ENCODE measurements at places on chromosomes 4 and X.

DNA sequence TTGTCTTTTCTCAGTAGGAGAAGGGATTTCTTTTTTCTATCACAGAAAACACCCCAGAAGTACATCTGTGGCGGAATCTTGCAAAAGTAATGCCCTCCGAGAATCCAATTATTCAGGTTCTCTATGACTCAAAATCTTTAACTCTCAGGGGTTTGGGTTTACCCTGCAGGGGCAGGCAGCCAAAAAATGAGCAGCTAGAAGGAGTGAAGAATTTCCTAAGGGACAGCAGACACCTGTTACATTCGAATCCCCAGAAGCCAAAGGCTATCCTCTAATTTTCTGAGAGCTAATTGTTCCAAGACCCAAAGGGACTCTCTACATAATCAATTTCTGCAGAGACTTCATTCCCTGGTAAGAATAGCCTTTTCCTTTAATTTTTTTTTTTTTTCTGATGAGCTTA, 27.5 kb upstream of the CBR4 start:
- DNase-seq = no peak

GRCh38 chrX:12269484-12269883, 131.2 kb downstream of the FRMPD4 start:
- no peak for DNase-seq

DNA sequence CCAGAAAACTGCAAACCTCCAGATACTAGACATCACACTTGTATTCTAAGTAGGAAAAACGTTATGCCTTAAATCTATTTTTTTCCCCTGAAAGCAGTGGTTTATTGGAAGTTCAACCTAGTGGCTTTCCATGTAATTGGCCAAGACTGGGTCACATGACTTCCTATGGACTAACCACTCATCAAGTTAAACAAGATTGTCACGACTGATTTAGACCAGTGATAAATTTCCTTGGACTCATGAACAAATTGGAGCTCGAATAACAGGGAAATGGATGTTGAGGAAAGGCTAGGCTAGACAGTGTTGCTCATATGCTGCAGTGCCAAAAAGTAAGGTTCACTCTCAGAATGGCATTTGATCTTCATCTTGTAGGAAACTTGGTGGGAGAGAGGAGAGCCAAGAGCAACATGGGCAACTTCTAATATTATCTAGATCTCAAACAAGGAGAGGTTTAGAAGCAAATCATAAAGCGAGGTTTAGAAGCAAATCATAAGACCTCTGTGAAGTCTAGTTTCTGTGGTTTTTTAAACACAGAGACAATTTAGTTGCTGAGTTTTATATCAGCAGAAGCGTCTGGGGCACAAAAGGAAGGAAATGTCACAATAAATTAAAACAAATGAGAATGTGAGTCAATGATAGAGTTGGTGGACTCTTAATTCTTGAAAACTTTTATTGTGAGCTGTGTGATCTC, 165.6 kb upstream of the BOD1L1 start:
- no peak for DNase-seq

GRCh38 chr4:142961866-142962265, 115.8 kb upstream of the INPP4B start:
- DNase-seq = no peak

DNA sequence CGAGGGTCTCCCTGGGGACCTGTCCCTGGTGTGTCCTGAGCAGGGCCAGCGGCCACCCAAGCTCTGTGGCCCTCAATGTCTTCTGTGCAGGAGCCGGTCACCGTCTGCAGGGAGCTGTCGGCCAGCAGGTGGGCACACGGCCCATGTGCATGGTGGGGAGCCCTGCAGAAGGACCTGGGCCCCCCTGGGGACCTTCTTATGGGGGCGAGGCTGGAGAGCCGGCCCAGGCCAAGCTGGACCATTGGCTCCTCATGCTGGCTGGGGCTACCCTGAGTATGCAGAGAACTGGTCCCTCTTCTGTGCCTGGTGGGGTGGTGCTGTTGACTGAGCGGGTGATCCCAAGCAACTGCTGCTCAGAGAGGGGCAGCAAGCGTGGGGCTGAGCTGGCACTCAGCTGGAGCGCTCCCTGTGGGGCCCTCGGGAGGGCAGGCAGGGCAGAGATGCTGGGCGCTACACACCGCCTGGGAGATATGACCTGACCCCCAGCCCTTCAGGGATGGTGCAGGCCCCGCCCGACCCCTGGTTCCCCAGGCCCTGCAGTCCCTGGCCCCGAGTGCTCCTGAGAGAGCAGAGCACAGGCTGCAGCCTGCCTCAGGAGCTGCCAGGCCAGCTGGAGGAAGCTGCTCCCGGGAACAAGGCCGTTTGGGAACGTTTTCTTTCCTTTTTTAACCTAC, 14.8 kb downstream of the NAT8L start:
- no peak for DNase-seq

DNA sequence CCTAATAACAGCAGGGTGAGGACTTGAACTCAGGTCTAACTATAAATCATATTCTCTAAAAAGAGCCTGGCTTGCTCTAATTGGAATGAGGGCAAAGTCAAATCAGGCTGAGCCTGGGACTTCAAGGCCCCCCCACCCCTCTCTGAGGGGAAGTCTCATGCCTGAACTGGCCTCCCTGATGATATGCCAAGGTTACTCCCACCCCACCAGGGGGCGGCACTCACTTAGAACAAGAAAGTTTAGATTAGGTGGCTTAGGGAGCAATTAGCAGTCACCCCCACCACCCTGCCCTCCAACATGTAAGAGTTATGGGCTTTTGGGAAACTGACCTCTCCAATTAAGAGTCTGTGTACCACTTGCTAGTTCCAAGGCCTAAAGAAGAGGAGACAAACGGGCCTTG, 2.7 kb downstream of the FOXO4 start:
- peak; percentile 66 for DNase-seq

- no peak for DNase-seq
These were observed 29.1 kb downstream of the ANAPC4 start for GRCh38 chr4:25406081-25406692.

GRCh38 chrX:109954333-109954732, 48.6 kb upstream of the TMEM164 start:
- no peak for DNase-seq

DNA sequence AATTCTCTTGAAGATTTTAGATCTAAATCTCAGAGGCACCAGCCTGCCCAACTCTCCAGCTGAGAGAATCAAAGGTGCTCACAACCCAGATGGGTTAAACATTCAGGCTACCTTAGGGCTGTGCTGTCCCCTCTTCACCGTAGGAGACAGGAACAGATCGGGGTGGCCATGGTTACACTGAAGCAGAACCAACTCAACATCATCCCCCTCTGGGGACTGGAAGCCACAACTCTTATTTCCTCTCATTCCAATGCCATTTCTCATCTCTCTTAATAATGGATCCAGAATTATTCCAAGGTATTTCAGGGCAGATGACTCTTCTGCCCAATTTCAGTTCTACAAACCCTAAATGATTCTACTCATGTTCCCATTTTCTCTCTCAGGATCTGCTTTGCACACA, 109.7 kb downstream of the NKX6-1 start:
- DNase-seq = no peak

DNA sequence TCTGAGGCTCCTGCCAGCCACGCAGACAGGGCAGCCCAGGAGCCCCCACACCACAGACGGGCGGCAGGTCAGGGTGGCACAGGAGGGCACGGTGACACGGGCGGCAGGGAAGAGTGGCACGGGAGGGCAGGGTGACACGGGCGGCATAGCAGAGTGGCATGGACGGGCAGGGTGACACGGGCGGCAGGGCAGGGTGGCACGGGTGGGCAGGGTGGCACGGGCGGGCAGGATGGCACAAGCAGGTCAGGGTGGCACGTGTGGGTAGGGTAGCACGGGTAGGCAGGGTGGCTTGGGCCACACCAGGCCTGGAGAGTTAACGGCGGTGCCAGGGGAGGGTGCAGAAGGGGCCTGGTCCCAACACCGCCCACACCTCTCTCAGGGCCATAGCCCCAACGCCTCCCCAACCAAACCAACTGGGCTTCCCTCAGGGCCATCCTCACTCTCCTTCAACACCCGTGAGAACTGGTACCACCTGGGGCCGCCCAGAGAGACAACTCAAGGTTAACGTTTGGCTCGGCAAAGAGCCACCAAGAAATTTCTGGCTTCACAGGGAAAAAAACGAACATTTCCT, 3.4 kb downstream of the CTBP1 start:
- DNase-seq = peak; percentile 29

DNA sequence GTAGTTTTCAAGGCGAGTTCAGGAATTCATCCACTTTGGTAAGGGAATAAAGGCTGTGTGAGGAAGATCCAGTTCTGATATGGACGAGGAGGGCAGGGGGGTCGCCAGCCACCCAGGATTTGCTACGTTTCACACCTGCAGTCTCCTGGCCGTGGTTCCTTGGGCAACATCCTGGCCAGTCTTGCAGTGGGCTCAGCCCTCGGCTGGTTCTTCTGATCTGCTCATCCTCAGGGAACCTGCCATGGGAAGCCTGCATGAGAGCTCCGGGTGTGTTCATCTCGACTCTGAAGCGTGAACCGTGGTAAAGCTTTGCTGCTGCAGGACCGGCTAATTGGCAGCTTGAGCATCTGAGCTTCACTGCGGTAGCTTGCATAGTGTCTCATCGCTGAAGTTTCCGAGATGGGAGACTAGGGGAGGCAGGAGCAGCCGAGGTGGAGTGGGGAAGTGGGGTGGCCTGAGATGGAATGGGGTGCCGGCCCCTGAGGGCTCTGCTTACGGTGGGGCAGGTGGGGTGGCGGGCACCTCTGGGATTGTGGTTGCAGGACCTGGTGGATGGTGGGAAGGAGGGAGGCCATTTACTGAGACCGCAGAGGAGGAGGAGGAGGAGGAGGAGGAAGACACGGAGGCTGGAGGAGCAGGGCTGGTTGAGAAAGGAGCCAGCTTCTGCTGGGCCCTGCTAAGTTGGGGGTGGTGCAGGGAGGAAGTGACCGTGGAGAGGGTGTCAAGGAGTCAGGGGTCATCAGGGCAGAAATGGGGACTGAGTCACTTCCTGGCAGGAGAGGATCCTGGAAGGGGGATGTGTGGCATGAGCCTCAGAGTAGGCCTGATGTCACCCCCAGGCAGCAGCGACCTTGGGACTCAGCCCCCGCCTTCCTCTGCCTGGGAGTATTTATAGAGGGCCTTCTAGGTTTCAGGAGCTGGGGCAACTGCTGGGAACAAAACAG, 213.1 kb upstream of the PSAPL1 start:
- DNase-seq = no peak

DNA sequence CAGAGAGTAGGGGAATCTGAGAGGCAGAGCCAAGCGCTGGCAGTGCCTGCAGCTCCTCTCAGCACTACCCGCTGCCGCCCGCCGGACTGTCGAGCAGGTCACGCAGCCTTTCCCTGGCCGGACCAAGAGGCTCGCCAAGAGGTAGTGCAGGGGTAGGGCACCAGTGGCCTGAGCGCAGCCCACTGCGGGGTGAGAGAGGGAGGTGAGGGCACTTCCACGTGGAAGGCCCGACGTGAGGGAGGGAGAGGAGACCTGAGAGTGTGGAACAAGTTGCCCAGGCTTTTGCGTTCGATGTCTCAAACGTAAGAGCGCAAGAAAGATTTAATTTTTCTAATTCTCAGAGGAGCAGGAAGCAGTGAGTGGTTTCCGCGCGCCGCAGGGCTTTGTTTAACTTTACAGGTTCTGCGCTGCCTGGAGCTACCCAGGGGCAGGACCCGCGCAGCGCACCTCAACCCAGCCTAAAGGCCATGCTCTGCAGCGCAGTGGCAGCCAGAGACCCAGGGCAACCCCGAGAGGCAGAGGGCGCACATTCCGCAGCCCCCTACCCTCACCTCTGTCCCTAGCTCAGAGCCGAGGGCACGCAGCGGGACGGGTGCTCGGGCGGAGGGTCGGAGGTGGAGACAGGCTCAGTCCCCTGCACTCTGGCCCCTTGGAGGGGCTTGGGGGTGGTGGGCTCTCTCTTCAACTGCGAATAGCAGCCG, 14.9 kb downstream of the ARHGAP36 start:
- DNase-seq = no peak
